Renal cortex interstitium (tissue), 15 donors: ENCODE measurements at places on chromosomes 3 and 15. TPM values are rescaled to one million over a fixed set of nuclear protein-coding genes. Genes with fewer than 3 reads are reported as not detected.
A peak's percentile ranks its signal among the peaks of the same experiment; 100 is the strongest.

The PHLDB2 gene
- 94.6 TPM for polyA plus RNA-seq

The TRANK1 gene
- polyA plus RNA-seq = 10.4 TPM

The SLC12A1 gene
- 230 TPM for polyA plus RNA-seq

The SGO1 gene
- 8.5 TPM for polyA plus RNA-seq

The KLHL24 gene
- 42.7 TPM for polyA plus RNA-seq

DNA sequence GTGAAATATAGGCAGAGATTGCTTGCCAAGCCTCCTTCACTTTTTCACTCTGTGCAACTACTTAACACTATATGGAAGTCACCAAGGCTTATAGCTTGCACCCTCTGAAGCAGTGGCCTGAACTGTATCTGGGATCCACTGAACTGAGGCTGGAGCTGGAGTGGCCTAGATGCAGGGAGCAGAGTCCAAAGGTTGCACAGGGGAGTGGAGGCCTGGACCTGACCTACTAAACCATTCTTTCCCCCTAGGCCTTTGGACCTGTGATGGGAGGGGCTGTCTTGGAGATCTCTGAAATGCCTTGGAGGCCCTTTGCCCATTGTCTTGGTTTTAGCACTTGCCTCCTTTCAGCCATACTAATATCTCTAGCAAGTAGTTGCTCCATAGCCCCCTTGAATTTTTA lies 57.5 kb downstream of the P2RY1 start:
- DNase-seq = no peak

DNA sequence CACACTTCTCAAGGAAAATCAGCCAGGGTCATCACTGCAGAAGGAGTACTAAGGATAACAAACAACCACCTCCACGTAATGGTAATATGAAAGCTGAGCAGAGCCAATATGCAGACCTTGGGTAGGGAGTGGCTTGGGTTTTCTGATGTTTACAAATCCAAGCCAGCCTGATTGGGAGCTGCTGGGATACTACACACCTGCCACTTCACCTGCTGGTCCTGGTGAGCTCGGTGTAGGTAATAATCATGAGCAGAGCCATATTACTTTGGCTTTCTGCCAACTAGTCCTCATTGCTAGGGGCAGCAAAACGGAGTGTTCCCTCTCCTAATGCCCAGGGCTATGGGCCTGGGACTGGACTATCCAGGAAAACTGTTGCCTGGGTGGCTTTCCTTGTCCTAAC lies 433.5 kb upstream of the PPP2R3A start:
- DNase-seq = no peak

- DNase-seq = no peak
These were observed 528.7 kb downstream of the ZIC1 start for GRCh38 chr3:147937891-147938290.

DNA sequence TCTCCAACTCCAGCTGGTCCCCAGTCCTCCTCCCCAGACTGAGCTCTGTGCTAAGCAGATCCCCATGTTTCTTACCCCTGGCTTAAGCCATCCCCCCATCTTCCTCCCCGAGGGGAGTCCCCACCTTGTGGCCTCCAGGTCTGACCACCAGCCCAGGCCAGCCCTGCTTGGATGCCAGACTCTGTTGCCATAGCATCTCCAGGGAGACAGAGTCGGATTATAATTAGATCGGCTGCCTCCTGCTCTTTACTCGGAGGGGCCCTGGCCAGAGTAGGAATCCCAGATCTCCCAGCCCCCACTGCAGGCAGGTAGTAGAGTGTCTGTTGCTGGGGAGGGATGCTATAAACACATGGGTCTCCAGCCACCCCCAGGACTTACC lies 2.4 kb downstream of the KLHDC8B start:
- no peak for DNase-seq

DNA sequence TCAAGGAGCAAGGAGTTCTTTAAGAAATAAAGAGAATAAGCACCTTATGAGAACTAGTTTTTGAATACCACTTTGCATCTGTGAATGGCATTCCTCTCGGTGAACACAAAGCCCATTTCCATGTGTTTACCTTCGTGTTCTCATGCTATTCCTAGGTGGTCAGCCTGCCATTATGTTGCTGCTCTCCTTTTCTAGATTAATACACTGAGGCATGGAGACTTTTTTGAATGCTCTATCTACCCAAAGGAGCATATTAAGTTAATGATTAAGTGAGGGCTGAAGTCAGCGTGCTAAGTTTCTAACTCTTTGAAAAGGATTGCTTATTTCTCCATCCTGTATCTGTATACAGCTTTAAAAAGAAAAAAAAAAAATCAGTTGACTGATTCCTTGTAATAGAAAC lies 394.5 kb downstream of the MECOM start:
- no peak for DNase-seq

DNA sequence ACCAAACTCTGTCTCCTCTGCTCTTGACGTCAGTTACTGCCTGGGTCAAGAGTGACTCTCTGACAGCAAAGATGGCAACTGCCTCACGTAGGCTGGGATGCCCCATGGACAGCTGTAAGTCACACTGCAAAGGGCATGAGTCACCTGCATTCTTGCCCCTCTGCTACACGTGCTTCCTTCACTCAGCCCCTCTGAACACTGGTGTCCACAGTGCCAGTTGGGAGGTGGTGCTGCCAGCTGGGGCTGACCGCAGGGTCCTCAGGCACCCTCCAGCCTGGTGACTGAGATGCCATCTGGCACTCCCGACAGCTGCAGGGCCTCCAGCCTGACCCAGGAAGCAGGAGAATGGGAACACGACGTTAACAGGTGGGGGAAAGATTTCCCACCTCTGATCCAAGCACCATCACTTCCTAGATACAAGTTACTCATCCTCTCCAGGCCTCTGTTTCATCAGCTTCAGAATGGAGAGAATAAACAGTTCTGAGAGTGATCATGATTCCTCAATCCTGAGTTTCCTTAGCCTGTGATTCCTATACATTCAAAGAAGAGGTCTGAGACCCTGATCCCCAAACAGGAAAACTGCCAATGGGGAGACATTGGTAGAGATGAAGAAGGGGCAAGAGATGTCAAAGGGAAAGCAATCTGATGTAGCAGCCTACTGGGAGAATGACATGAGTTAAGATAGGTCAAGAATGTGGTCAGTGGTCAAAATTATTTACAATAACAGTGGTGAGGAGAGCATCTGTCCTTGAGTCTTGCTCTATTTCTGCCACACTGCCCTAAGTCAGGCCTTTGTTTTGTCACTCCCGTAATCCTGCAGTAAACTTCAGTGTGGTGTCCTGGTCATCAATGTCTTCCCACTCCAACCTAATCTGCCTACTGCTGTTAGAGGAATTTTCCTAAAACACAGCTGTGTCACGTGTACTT lies 86.1 kb upstream of the BCL6 start:
- DNase-seq = no peak

- no peak for DNase-seq
These were observed 353.8 kb downstream of the ROBO1 start for GRCh38 chr3:79414035-79414434.

- no peak for DNase-seq
These were observed 30.6 kb downstream of the TKT start for GRCh38 chr3:53225181-53225580.

GRCh38 chr15:35514759-35515158 lies 31.2 kb downstream of the DPH6 start:
- DNase-seq = no peak

GRCh38 chr15:101110681-101111569 lies 140.9 kb downstream of the CHSY1 start:
- no peak for DNase-seq

DNA sequence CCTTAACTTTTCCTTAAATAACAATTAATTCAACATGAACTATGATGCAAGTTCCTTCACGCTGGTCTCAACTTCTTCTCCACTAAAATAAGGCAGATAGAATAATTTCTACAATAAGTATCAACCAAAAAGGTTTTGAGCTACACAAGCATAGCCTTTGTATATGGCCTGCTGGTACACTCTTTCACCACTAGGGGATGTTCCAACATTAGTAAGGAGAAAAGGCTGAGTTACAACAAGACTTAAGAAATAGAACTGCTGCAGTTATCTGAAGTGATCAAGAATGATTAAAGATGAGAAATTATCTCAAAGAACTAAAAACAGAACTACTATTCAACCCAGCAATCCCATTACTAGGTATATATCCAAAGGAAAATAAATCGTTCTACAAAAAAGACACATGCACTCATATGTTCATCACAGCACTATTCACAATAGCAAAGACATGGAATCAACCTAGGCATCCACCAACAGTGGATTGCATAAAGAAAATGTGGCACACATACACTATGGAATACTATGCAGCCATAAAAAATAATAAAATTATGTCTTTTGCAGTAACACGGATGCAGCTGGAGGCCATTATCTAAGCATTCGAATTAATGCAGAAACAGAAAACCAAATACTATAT lies 14.4 kb downstream of the ATP13A3 start:
- DNase-seq = no peak

DNA sequence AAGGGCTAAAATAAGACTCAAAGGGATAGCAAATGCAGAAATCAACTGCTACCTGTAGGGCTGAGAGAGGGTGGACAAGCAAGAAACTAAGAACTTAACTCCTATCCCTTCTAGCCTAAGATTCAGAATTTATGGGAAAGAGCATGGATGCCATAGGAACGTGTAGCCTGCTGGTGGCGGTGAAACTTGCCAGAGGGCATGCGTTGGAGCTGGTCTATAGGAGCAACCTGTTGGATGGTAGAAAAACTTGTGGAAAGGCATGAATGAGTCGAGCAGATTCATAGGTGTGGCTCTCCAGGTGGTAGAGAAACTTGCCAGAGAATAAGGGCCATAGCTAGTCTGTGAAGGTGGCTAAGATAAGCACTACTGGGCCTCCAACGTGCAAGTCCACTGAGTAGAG lies 137.2 kb downstream of the DOCK3 start:
- no peak for DNase-seq

DNA sequence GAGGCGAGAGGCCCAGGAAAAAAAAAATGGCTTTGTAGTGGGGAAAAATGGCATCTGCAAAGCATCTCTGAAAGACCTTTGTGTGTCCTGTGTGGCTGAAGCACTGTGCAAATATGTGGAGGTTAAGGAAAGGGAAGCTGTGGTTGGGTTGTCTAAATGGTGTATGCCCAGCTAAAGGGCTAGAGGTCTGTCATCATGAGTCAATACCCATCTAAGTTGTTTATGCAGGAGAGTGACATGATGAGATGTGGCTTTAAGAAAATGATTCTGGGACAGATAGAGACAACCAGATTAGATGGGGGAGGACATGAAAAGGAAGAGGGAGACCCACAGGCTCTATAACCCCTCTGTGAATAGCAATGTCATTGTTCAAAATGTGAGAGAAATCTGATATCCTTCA lies 280.7 kb downstream of the MFSD1 start:
- DNase-seq = no peak

- DNase-seq = peak; percentile 60
These were observed 166.4 kb downstream of the ATG7 start for GRCh38 chr3:11438646-11439045.

DNA sequence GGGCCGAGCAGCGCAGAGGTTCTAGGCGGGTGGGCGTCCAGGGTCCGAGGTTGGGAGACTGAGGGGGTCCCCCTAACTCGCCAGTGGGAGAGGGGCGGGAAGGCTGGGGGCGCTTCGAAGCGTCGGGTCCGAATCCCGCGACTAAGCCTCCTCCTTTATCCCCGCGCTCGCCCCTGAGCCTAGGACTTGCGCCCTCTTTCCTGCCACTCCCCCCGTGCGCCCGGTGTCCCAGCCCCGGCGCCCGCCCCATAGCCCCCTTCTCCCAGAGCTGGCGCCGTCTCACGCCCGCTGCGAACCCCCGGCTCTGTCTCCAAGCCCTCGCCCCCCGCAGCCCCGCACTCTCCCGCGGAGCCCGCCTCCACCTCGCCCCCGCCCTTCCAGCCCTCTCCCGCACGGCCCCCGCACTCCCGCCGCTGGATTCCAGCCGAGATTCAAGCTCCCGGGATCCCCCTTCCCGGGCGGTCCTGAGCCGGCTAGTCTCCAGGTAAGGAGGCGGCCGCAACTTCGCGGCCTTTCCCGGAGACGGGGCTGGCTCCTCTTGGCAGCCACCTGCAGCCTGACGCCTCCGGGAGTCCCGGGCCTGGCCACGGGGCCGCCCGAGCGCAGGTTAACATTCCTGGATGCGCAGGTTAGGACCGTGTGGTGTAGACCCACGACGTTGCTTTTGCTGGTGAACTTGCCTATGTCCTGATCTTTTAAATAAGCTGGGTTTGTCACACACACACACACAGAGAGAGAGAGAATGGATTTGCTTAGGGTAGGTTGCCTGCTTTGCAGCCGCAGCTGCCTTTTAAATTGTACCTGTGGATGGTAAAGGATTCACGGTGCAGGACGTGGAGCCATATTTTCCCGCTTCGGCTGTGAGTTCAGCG lies 563 bp downstream of the PXYLP1 start:
- peak; percentile 23 for DNase-seq
